HepG2 (cell line): ENCODE measurements at places on chromosomes 7 and 10.

GRCh38 chr7:10471280-10472058 lies 502.2 kb upstream of the PHF14 start:
- no peak for DNase-seq

DNA sequence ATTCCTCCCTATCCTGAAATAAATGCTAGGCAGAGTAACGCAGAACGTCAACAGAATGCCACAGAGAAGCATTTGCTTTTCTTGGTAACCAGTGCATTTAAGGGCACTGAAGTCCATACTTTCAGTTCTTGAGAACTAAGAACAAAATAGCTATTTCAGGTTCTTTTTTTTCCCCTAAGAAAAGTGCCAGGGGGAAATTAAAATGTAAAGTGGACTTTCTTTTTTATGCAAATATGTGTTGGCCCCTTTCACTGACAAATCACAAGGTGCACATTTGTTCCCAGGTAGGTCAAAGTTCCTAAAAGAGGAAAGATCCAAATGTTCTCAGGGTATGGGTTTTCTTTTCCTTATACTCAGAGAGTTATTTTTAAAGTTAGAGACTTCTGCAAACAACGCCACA lies 151.5 kb downstream of the HPSE2 start:
- no peak for DNase-seq

GRCh38 chr7:26694141-26694540 lies 170.2 kb downstream of the SKAP2 start:
- DNase-seq, result no peak

DNA sequence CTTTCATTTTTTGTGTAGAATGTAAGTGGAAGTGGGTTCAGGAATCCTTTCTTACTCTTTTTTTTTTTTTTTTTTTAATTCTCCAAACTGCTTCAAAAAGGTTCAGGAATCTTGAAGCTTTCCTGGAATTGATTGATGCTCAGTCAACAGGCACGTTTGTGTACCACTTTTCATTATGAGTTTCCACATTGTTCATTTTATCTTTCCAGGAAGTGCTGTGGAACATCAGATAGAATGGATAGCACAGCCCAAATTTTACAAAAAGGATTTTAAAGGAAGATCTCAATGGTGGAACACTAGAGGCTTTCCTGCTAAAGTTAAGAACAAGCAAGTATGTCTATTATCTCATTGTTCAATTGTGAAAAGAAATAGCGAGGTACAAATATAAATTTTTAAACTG lies 1.9 kb upstream of the PPP1R35 start:
- no peak for DNase-seq

GRCh38 chr7:136353287-136353686 lies 376.1 kb upstream of the MTPN start:
- DNase-seq, result no peak

DNA sequence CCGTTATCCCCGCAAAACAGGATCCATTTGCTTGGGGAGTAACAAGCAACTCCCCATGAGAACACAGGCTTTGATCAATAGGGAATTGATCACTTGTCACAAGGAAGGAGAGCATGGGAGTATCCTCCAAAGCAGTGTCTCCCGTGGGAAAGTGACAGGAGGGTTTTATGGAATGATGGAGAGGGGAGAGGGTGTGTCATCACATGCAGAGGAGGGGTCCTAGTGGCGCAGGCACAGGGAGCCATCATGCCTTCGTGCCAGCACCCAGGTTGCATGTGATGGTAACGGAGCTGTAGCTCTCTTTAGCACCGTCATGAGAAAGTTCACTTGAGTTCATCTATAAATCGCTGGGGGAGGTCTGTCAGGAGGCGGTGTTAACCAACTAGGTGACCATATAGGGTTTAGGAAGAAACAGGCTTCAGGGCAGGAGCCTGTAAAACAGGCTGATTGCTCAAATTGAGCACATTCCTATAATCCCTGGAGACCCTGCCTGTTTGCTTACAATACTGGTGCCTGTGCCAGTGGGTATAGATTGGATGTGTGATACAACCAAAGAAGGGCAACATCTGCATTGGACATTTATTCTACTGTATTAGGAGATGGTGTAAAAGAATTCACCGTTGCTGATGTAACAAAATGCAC lies 428.5 kb downstream of the GALNT17 start:
- no peak for DNase-seq

GRCh38 chr7:40571796-40572195 lies 437.0 kb downstream of the SUGCT start:
- no peak for DNase-seq

DNA sequence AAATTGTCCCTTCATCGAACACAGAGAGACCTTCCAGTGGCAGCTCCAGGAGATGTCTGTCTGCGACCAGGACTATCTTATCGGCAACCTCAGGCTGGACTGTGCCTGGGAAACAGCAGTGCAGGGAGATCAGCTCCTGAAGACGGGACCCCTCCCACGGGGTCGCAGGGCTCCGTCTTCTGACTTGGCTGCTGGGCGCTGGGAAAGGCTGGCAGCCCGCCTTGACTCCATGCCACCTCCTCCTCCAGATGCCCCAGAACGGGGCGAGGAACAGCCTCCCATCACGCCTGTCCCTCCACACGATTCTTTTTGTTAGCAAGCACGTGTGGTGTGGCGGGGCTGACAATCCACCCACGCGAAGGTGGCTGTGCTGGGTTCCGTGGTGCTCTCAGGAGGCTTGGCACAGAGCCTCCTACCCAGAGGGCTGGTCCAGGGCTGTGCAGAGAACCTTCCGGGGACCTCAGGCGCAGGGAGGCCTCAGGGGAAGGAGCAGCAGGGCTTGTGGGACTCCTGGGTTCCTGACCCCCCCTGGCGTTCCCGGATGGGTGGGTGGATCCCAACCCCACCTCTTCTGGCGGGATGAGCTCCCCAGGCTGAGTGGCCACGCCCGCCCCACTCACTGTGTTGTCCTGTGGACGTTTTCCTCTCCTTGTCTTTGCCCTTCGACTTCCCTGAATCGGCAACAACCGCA lies 47.6 kb upstream of the NKX6-2 start:
- no peak for DNase-seq

DNA sequence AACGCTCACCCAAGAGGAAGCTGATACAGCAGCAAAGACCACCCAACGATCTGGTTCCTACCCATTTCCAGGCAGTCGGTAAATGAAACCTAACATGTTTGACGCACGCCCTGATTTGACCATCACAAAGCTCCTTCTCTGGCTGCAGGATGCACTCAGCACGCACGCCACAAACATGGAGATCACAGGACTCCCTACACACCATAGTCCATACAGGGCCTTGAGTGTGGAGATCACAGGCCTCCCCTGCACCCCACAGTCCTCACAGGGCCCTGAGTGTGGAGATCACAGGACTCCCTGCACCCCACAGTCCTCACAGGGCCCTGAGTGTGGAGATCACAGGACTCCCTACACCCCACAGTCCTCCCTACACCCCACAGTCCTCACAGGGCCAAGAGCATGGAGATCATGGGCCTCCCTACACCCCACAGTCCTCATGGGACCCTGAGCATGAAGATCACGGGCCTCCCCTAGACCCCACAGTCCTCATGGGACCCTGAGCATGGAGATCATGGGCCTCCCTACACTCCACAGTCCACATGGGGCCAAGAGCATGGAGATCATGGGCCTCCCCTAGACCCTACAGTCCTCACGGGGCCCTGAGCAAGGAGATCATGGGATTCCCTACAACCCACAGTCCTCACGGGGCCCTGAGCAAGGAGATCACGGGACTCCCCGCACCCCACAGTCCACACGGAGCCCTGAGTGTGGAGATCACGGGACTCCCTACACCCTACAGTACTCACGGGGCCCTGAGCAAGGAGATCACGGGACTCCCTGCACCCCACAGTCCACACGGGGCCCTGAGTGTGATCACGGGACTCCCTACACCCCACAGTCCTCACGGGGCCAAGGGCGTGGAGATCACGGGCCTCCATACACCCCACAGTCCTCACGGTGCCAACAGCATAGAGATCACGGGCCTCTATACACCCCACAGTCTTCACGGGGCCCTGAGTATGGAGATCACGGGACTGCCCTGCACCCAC lies 409.2 kb downstream of the DNAJB6 start:
- DNase-seq, result no peak

DNA sequence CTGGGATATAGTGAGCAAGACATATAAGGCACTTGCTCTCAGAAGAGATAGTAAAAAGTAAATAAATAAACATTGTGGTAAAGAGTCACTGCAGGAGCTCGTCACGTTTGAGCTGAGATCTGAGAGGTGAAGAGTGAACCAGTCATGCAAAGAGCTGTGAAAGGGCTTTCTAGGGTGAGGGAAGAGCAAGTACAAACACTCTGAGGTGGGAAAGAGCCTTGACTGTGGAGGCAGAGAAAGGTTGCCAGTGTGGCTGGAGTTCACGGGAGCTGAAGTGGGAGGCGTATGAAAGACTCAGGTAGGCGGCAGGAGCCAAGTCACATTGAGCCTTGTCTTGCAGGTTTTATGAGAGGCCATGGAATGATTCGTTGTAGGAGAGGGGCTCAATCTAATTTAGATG lies 141.0 kb downstream of the C1GALT1 start:
- no peak for DNase-seq

- DNase-seq, result no peak
Observed at GRCh38 chr10:15486404-15486803, 115.3 kb upstream of the FAM171A1 start.

DNA sequence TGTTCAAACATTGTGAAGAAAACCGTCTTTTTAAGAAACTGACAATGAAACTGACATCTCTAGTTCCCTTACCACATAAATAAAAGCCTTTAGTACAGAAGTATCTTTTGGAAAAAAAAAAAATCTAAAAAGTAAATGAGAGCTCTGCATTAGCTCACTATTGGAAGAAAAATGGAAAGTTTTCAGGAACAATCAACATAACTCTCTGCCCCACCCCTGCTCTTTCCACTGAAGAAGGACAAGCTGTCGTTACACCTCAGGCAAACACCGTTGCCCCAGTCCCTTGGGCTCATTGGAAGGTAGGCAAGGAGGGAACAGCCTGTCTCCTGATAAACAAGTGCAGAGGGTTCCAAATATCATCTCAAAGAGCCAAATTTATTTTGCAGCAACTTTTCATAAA lies 22.4 kb upstream of the C1QL3 start:
- no peak for DNase-seq

- no peak for DNase-seq
Observed at GRCh38 chr10:112349521-112350085, 24.3 kb upstream of the ACSL5 start.

GRCh38 chr10:2782265-2782664 lies 285.1 kb upstream of the PFKP start:
- DNase-seq, result no peak

DNA sequence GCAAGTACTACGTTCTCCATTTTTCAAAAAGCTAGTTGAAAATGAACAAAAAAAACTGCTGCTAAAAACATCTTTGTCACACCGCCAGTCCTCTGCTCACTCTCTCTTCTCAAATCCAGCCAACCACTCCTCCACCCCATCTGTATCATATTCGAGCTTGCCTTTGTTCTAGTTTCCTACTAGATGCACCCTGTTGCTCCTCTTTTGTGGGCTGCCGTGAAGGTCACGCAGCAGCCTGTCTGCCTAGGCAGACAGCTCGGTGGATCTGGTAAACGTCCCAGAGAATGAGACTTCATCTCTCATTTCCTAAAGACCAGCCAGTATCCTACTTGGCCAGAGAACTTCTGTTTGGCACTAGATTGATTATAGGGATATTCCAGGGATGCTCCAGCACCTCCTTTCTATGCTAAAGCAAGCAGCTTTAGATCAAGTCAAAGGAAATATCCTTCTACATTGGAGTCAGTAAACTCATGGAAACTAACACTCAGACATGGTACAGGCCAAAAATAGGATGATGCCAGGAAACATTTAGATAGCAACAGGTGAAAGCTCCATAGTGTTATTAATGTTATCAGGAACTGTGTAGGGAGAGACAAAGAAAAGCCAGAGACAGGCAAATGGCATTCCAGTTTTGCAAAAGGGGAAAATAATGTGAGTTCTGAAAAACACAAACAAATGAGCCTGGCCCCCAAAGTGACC lies 8.7 kb upstream of the PLXNA4 start:
- no peak for DNase-seq

GRCh38 chr7:42014625-42015618 lies 222.1 kb downstream of the GLI3 start:
- DNase-seq, result peak; percentile 29

GRCh38 chr7:118298771-118299170 lies 74.3 kb downstream of the ANKRD7 start:
- no peak for DNase-seq

- DNase-seq, result no peak
Observed at GRCh38 chr7:150665089-150665748, 20.3 kb upstream of the GIMAP2 start.

- no peak for DNase-seq
Observed at GRCh38 chr7:131346885-131347592, 19.4 kb downstream of the MKLN1 start.

DNA sequence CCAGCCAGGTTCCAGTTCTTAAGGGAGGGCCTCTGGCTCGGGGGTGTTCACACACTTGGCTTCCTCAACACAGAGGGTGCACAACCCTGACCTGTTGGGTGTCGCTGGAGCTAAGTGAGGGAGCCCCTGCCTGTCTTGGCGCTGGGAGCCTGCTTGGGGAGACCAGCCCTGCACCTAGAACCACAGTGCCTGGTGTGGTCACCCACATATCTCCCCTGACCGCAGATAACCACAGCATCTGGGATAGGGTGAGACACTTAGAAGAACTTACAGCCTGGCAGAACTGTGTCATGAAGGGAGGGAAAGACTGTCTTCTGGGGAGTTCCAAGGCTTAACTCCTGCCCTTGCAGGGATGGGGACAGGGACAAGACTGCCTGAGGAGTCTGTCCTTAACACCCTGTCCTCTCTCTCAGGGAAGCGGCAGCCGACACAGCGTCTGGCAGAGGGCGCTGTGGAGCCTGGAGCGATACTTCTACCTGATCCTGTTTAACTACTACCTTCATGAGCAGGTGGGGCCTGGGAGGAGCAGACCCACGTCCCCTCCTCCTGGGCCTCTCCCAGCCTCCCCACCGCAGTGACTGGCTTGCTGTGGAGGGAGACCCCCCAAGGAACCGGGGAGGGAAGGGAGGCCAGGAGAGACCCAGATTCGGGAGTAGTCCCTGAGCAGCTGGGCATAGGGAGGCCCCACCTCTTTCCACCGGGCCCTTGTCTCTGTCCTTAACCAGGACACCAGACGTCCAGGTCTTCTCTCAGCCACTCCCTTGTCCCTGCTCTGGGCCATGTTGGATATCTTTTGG lies 59.0 kb downstream of the PALD1 start:
- peak; percentile 31 for DNase-seq

- DNase-seq, result no peak
Observed at GRCh38 chr7:129775695-129776361, 164.3 kb downstream of the NRF1 start.
